ENCODE measurements at places on chromosomes 16 and 17.
A peak's percentile ranks its signal among the peaks of the same experiment; 100 is the strongest.

- no peak for DNase-seq
Observed at GRCh38 chr17:78831688-78832540, 8.7 kb downstream of the USP36 start.

DNA sequence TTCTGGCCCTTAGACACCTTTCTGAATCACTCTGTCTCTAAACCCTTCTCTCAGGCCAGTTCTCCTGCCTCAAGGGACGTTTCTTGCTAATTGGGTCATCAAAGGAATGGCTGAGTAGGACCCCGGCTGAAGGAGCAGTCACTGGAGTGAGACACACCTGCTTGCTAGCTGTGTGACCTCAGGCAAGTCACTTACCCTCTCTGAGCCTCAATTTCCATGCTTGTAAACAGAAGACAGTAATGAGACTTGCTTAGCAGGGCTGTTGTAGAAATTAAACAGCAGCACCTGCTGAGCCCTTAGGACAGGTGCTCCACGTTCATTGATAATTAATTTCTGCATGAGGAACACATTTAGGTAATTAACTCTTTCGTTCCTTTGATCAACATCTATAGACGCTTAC lies 6.8 kb downstream of the CIBAR2 start:
- no peak for DNase-seq

GRCh38 chr17:74307984-74308773 lies 17.8 kb upstream of the KIF19 start:
- DNase-seq, result no peak

- peak; percentile 20 for DNase-seq
Observed at GRCh38 chr16:24668481-24669061, 60.9 kb upstream of the TNRC6A start.

GRCh38 chr16:69724981-69725479 lies 1.3 kb downstream of the NQO1 start:
- no peak for DNase-seq

DNA sequence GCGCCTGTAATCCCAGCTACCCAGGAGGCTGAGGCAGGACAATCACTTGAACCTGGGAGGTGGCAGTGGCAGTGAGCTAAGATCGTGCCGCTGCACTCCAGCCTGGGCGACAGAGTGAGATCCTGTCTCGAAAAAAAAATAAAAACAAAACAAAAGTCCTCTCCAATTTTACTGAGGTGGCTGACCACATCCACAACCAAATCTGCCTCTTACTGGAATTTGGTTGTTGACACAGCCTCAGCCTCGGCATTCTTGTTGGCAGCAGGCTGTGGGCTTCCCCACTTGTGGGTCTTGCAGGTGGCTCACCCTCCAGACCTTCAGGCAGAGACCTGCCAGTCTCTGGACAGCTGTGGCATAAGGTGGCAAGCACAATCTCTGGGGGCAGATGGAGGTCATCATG lies 15.6 kb downstream of the B4GALNT2 start:
- no peak for DNase-seq

- DNase-seq, result no peak
Observed at GRCh38 chr17:73349138-73349537, 37.3 kb upstream of the CDC42EP4 start.

- no peak for DNase-seq
Observed at GRCh38 chr16:61233713-61234112, 802.5 kb downstream of the CDH8 start.

- DNase-seq, result no peak
Observed at GRCh38 chr17:61647047-61647446, 56.0 kb upstream of the NACA2 start.

DNA sequence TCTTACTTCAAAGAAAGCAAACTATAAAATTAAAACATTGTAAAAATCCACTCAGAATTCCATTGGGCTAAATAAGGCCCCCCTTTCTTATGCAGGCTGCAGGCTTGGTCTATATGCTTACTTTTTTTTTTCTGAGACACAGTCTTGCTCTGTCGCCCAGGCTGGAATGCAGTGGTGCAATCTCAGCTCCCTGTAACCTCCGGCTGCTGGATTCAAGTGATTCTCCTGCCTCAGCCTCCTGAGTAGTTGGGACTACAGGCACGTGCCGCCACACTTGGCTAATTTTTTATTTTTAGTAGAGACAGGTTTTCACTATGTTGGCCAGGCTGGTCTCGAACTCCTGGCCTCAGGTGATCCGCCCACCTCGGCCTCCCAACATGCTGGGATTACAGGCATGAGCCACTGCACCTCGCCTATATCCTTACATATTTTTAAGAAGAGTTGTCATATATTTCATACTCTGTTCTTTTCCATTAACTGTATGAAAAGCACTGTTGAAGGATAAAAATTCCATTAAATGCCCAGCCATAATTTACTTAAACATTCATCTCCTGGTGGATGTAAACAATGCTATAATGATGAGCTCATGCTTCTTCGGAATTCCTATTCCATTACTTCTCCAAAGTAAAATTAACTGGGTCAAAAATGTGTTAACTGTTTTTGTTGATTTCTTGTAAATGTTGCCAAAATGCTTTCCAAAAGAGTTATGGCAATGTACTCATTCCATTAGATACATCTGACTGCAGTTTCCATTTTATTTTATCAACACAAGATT lies 17.8 kb downstream of the SNN start:
- DNase-seq, result no peak

DNA sequence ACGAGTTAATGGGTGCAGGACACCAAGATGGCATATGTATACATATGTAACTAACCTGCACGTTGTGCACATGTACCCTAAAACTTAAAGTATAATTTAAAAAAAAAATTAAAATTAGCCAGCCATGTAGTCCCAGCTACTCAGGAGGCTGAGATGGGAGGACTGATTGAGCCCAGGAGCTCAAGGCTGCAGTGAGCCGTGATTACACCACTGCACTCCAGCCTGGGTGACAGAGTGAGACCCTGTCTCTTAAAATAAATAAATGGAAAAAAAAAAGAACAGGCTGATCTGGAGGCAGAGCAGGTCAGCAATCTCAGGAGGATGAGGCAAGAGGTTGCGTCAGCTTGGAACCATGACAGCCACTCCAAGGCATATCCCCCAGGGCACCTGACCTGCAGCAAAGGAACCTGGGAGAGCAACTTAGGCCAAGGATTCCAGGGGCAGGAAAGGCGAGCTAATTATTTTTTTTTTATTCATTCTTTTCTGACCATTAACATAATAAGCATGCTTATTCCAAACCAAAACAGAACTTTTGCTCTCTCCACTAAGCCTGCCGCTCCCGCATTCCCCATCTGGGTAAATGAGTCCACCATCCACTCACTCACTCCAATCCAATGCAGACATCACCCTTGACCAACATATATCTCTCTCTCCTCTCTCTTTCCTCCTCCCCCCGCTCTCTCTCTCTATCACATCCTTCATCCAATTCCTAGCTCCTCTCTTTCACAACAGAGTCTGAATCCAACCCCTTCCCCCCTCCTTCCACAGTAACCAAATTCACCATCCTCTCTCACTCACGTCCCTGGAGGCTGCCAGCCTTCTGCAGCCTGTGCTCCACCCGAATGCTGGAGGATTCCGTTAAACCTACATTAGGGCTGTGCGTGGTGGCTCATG lies 47.7 kb downstream of the TK2 start:
- DNase-seq, result no peak

GRCh38 chr17:17172001-17172939 lies 33.9 kb downstream of the PLD6 start:
- no peak for DNase-seq

DNA sequence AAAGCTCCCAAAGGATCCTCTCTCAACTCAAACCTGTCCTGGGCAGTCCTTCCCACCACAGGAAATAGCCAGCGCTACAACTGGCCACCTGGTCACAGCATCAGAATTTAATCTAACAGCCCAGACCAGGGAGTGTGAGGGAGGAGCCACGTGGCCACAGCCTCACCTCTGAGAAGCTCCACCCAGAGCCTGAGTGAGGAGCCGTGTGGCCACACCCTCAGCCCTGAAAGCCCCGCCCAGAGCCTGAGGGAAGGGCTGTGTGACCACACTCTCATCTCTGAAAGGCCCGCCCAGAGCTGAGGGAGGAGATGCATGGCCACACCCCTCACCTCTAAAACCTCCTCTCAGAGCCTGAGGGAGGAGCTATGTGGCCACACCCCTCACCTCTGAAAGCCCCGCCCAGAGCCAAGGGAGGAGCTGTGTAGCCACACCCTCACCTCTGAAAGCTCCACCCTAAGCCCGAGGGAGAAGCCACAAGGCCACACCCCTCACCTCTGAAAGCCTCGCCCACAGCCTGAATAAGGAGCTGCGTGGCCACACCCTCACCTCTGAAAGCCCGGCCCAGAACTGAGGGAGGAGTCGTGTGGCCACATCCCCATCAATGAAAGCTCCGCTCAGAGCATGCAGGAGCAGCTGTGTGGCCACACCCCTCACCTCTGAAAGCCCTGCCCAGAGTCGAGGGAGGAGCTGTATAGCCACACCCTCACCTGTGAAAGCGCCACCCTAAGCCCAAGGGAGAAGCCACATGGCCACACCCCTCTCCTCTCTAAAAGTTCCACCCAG lies 28.6 kb downstream of the SLC38A8 start:
- DNase-seq, result peak; percentile 32

DNA sequence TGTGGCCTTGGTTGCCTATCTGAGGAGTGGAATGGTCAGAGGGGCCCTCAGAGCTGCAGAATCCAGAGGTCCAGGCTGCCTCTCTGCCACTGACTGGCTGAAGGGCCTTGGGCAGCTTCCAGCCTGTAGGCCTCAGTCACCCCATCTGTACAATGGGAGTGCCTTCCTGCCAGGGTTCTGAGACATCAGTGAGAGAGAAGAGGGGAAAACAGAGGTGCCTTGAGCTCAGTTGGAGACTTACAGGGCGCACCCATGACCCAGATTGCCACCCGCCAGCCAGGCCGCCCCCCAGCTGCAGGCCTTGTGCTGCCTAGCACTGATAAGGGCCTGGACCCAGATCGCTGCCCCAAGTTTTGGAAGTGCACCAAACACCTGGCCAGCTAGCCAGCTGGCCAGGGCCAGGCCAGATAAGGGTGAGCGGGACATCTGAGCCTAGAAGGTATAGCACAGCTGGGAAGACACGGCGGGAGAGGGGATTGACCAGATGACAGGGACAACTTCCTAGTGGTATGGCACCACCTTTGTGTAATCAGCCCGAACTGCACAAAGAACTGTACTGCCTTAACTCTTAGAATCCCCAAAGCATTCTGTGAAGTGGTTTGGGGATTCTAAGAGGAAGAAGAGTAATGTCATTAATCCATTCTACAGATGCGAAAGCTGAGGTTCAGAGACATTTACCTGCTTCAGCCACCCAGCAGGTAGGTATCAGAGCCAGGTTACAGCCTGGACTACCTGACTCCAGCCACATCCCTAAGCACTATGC lies 1.4 kb downstream of the SLC4A1 start:
- DNase-seq, result no peak

DNA sequence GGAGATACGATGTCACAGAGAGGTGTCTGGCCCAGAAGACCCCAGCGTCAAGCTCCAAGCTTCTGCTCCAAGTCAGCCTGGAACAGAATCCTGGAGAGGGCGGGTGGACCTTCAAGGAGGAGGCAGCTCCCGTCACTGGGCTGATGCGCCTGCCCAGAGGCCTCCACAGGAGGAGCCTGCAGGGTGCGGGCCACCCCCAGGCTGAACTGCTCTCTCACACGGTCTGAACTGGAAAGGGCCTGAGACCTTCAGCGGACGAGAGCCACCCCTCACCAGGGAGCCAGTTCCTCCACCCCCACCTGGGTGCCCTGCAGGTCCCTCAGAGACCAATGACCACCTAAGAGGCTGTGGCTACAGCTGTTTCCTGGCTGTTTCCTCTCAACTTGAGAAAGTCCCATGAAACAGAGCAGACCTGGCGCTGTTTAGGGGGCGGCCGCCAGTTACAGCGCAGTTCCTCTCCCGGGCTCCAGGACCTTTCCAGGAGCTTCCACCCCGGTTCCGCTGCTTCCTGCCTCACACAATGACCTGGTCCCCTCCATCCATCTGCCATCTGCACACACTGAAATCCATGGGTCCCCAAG lies 36.0 kb upstream of the KLHDC4 start:
- DNase-seq, result no peak

DNA sequence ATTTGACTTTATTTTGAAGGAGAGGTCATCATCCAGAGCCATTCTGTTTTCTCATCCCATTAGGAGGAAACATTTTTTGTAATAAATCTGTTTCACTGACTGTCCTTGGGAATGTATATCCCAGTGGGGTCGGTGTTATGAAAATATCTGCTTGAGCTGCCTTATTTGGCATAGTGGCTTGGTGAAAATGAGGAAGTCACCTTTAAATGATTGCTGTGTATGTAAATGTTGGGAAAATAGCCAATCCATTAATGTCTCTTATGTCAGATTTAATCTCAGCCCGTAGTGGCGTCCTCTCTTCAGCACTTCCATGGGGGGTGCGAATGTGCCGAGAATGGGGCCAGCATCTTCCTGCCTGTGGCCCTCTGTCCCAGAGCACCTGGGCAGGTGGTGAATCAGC lies 57.6 kb downstream of the BANP start:
- no peak for DNase-seq

DNA sequence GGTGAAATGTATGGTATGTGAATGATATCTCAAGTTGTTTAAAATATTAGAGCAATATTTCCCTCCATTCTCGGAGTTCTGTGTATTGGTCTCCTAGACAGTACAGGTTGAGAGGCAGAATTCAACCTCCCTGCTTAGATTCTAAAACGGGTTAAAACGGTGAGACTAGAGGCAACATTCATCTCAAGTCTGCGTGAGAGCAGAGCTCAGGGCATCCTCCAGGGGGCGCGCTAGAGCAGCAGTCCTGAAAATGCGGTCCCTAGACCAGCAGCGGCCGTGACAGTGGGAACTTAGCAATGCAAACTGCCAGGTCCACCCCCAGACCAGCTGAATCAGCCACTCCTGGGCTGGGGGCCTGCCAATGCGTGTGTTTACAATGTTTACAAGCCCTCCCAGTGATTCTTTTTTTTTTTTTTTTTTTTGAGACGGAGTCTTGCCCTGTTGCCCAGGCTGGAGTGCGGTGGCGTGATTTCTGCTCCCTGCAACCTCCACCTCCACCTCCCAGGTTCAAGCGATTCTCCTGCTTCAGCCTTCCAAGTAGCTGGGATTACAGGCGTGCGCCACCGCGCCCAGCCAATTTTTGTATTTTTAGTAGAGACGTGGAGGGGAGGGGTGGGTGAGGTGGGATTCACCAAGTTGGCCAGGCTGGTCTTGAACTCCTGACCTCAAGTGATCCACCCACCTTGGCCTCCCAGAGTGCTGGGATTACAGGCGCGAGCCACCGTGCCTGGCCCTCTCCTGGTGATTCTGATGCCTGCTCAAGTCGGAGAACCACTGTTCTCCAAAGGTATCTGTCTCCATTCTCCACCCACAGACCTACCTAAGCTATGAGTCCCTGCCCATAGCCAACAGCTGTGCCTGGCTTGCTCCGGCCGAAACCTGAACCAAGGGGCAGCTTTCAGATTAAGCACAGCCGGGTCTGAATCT lies 24.2 kb downstream of the KLHL36 start:
- DNase-seq, result peak; percentile 67

All from stimulated activated CD4-positive, alpha-beta T cell treated with anti-CD3 and anti-CD28 coated beads, Interleukin-2, amount 100 ng/mL, for 4 hours (primary cell).